Posterior cingulate gyrus (tissue), 11 donors: ENCODE measurements at places on chromosomes 1 and 21.

- no peak for DNase-seq
Measured at GRCh38 chr1:118461154-118461553, 276.1 kb upstream of the SPAG17 start.

DNA sequence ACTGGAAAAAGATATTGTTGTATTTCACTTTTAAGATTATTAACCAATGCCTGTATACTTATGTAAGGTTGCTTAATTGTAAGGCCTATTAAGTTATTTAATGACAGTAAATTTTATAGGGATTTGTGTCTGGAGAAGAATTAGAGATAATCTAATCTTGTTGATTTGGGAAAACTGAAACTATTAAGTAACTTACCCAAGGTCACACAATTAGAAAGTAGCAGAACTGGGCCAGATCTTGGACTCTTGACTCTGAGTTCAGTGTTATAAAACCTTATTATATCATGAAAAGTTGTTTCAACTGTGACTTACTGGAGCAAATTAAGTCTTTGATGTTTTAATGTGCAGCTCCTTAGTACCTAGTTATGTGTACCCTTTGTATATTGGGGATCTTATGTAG, 38.5 kb downstream of the CAMTA1 start:
- DNase-seq = no peak

DNA sequence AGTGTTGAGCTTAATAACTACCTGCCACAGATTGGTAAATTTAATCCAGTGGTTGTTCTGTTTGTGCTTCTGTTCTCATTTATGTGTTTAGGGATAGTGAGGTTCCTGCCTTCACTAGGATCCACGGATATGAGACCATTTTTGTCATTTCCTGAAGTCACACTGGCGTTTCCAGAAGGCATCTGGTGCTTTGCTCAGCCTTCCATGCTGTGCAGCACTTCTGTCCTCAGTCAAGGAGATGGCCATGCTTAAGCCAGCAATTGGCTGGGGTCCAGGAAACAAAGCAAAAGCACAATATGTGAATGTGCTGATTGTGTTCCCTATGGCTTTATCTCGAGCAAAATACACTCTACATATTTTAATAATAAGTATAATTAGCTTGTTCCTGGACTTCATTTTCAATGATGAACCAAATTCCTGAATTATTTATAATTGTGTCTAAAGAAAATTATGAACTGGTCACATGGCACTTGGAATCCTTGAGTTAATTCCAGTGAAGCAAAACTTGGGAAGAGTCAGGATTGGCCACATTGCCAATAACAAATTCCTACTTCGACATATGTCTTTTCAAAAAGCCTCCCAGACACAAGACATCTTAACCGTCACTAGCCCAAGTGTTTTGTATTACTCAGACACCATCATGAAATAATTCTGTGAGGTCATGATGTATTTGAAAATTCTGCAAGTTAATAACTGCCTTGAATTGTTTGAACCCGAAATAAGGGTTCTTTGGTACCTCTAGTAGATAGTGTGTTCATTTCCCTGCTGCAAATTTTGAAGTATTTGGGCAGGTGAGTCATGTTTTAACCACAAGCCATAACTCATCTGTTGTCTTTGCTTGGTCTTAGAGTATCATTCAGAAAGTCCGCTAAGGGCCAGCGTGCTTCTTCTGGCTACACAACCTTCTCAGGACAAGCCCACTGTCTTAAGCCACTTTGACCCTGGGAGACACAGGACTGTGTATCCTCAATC, 412.4 kb downstream of the DISC1 start:
- DNase-seq = no peak

DNA sequence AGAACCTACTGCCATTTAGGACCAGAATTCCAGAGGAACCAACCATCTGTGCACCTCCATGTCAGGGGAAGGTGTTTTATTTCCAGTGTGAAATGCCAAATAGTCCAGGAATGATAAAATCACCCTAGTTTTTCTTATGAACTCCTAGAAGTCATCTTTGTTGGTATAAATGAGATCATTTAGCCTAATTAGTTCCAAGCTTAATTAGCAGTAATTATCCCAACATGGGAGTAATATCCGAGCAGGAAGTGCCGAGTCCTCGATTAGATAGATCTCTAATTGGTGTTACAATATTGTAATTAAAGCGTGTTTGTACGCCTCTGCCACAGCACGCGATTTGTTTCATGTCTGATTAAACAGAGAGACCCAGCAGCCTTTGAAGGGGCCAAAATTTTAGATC, 33.1 kb downstream of the BCL9 start:
- no peak for DNase-seq

DNA sequence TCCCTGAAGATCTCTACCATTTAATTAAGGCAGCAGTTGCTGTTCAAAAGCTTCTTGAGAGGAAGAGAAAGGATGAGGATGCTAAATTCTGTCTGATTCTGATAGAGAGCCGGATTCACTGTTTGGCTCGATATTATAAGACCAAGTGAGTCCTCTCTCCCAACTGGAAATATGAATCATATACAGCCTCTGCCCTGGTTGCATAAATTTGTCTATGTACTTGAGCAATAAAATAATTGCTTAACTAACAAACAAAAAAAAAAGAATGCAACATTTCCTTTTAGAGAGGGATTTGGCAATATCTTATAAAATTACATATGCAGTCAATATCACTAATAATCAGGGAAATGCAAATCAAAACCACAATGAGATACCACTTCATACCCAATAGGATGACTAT, 26.8 kb downstream of the ALDH9A1 start:
- DNase-seq = no peak

DNA sequence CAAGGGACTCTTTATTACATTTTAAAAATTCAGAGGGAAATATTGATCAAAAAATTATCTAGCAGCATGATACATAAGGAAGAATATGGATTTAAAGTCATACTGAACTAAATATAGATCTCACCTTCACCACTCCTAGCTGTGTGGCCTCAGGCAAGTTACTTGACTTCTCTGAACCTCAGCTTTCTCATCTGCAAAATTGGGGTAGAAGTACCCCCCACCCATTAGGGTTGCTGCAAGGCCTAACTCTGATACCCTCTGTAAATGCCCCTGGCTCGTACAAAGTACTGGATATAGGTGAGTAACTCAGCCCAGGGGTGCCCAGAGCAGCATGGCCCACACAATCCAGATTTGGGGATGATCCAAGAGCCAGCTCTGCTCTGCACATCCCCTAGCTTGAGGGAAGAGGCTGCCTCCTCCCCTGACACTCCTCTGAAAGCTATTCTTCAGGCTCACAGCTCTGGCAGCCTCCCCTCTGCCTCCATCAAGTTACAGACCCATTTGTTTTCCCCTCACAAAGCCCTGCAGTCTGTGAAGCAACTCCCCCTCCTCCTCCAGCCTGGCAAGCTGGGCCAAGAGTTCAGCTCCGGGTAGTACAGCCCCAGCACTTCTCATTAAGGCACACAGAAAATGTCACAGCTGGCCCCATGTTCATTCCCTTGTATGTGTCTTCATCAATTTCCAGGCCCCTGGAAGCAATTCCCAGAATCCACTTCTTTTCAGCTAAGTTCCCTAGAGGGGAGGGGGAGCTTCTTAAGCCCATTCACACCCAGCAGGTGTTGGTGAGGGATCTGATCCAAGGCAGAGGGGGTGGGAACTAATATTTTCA, 143.7 kb downstream of the PLPP3 start:
- DNase-seq = peak; percentile 92

- DNase-seq = no peak
Measured at GRCh38 chr1:16145662-16146278, 10.1 kb downstream of the EPHA2 start.

DNA sequence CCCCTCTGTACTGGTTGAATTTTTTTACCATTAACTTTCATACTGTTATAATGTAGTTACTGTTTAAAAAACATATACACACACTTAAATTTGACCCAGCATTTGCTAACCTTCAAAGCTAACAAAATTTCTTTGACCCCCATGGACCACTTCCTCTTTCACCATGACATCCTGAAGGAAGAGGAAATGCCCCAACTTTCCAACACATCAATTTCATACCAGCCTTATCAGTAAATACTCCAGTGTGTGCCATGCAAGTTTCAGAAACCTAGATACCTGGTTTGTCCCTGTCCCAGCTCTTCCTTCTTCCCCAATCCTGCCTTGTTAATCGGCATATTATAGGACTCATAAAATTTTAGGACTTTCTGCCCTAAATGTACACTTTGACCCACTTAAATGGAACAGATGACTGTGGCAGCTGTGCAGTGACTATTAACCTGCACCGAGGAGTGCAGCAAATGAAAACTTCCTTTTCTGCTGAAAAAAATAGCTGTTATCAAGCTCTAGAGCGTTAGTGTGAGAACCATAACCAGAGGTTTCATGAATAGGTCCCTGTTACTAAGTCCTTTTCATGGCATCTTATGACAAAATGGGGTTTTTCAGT, 54.1 kb downstream of the DTL start:
- no peak for DNase-seq

GRCh38 chr1:7207875-7208646, 422.8 kb downstream of the CAMTA1 start:
- peak; percentile 88 for DNase-seq

- no peak for DNase-seq
Measured at GRCh38 chr1:198672124-198672523, 33.3 kb downstream of the PTPRC start.

- no peak for DNase-seq
Measured at GRCh38 chr1:57468641-57469523, 45.0 kb upstream of the DAB1 start.

- no peak for DNase-seq
Measured at GRCh38 chr1:173134800-173135199, 72.3 kb downstream of the TNFSF4 start.

DNA sequence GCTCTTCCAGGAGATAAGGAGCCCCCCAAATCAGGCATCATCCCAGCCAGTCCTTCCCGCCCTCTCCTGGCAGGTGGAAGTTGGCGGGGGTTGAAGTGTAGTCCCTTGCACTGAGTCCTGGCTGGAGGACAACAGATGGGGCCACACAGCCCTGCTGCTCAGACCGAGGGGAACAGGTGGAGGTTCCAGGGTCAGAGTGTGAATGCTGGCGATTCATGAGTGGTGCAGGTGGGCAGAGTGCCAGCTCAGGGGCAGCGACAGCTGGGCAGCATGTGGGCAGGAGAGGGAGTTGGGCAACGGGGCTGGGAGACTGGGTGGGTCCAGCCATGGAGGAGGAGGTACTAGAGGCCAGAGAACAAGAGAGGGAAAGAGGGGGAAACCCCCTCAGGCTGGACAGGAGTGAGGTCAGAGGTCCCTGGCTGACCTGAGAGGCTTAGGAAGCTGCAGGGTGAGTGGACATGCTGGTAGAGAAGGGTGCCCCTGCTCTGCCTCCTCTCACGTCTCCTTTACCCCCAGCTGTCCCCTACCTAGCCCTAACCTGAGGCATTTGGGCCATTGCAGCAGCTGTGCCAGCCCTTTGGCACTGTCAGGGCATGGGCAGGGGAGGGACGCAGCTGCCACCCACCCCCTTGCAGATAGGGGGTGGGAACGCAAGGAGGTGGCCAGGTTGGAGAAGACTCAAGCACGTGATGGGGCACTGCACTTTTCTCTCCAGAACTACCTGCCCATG, 11.3 kb upstream of the ADORA1 start:
- peak; percentile 73 for DNase-seq

DNA sequence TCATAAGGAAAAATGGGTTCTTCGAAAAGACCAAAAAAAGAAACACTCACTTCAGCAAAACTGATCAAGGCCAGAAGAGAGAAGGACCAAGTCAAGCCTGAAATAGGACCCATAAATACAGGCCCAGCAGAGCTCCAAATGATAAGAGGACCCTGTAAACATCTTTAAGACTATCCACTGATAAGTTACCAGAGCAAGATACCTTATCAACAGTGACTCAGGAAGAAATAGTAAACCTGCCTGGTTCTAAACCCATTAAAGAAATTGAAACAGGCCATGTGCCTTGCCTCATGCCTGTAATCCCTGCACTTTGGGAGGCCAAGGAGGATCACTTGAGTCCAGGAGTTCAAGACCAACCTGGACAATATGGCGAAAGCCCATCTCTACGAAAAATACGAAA, 81.8 kb upstream of the ERRFI1 start:
- DNase-seq = no peak

DNA sequence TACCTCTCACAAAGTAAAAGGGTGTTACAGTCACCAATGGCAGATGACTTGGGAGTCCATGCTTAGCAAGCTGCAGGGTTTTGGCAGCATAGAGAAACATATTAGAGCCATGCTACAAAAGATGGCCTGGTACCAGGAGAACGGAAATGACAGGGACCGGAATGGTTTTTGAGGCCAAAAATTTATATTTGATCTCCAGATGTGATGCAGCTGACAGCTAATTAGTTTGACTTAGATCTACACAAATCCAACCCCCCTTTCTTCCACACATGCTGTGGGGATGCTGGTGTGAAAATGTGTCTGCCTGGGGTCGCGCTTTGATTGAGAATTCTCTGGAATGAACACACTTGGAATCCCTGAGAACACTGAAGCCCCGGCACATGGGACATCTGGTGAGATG, 26.5 kb downstream of the SYF2 start:
- no peak for DNase-seq

DNA sequence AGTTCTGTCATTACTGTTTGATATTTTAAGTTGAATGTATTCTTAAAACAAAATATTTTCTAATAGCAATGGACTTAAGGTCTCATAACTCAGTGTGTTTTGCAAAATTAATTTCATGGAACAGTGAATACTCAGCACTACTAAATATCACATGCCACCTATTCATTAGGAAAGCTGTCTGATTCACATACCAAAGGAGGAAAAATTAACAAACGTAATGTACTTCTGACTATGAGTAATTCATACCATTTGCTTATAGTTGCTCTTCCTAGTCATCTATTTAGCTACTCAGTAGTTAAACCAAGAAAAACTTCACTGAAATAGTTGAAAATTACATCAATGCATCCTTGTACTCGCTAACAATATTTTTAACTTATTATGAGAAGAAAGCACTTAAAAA, 35.2 kb downstream of the TP53BP2 start:
- DNase-seq = no peak

- no peak for DNase-seq
Measured at GRCh38 chr1:59978026-59978425, 51.5 kb upstream of the CYP2J2 start.
